ENCODE measurements at places on chromosomes 7 and 10.

DNA sequence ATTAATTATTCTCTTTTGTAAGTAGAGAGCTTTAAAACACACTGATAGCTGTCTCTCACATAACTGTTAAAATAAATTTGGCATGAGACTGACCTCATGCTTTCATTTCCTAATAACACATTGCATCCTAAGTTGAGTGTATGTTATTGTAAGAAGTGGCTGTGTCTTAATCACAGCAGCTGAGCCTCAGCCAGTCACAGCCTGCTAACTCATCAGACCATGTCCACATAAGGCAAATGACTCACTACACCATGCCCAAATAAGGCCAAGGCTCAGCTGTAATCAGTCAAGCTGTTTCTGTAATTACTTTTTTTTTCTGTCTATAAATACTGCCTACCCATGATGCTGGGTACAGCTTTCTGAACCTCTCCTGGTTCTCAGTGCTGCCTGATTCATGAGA lies 860.9 kb downstream of the XPNPEP1 start:
- DNase-seq, result no peak

DNA sequence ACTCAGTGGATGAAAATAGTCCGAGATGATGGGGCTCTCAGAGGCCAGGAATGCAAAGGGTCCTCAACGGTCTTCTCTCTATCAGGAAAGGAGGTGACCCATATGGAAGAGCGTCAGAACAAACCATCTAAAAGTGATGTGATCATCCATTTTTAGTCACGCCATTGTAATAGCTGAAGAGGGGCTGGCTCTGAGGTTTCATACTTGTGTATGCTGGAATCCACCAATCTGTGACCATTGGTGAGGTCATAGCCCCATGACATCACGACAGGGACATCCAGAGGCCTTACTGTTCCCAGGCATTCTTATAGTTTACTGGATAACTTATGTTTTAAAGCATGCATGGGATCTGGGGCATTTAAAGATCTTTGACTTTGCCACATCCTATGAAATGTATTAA lies 83.6 kb downstream of the C10orf90 start:
- no peak for DNase-seq

GRCh38 chr7:1856161-1856887 lies 186.2 kb downstream of the ELFN1 start:
- no peak for DNase-seq

- DNase-seq, result no peak
Observed at GRCh38 chr7:136890399-136890798, 21.9 kb downstream of the CHRM2 start.

GRCh38 chr7:24284699-24285506 lies 913 bp downstream of the NPY start:
- DNase-seq, result no peak

DNA sequence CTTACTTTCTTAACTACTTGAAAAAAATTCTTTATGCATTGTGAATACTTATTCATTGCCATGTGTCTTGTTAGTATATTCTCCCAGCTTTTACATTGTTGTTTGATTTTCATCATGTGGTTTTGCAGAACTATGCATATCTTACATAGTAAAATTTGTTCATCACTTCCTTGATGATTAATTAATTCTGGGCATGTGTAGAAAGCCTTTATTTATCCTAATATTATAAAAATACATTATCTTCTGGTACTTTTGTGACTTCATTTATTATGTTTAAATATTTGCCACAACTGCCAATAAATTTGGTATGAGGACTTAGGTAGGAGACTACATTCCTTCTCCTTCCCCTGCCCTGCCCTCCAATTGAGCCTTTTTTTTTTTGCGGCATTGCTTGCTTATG lies 166.0 kb upstream of the ZNF32 start:
- DNase-seq, result no peak

DNA sequence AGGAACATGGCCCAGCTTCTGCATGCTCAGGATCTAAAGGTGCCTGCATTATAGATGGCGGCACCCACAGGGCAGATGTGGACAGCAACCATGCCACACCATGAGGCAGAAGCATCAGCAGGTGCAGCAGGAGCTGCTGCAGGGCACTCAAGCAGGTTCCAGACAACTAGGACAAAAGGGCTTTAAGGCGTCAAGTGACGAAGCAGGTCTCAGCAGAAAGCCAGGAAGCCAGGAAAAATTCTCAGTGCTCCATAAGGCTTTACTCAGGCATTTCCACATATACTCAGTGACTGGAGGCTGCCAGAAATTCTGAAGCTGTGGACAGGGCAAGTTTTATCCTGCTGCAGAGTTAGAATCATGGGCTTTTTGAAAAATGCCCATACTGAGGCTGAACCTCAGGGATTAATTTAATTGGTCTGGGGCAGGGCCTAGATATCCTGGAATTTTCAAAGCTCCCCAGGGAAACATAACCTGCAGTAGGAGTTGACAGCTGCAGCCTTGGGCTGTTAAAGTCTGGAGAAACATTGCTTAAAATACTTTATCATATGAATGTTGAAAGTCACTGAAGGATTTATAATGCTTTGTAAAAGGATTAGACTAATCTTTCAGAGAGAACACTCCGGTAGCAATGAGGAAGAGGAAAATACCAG lies 68.1 kb upstream of the RNF148 start:
- DNase-seq, result no peak

- no peak for DNase-seq
Observed at GRCh38 chr10:112039823-112040222, 143.7 kb downstream of the GPAM start.

- no peak for DNase-seq
Observed at GRCh38 chr7:44119829-44120380, 3.4 kb downstream of the POLD2 start.

GRCh38 chr10:95559896-95560277 lies 1.3 kb downstream of the SORBS1 start:
- DNase-seq, result no peak

GRCh38 chr10:17703706-17704105 lies 48.3 kb upstream of the TMEM236 start:
- no peak for DNase-seq

GRCh38 chr7:42618651-42619360 lies 293.1 kb downstream of the C7orf25 start:
- DNase-seq, result no peak

DNA sequence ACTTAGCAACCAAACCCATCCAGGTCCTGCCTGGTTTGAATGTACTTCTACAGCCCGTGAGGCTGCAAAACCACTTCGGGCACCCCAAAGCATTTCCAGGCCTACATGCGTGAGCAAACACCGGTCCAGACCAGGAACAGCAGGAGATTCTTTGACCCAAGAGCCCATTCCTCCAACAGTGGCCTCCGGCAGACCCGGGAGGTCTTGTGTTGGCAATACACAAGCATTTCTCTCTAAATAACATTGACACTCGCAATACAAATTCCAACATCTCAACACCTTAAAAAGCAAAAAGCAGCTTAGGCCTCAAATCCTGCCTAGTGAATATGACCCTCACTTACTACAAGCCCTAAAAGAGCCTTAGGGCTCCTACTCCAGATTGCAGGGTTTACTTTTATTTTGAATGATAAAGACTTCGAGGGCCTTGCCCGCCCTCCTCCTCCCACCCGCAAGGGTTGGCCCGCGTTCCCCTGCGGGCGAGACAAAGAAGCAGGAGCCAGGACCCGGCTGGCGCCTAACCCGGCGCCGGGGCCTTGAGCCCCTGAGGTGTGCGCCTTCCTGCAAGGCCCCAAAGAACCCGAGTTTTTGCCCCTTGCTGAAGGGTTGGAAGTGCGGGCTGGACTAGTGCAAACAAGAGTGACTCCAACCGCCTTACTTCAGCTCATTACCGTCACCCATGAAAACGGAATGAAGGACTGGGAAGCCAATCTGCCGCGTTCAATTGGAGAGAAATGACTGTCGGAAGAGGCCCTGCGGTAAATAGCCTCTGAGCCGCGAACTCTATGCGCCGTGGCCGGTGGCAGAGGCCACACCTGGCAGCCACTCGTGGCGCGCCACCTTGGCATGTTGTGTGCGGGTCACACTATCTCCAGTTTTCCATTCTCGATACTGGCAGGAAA lies 3.4 kb upstream of the DLX6 start:
- no peak for DNase-seq

DNA sequence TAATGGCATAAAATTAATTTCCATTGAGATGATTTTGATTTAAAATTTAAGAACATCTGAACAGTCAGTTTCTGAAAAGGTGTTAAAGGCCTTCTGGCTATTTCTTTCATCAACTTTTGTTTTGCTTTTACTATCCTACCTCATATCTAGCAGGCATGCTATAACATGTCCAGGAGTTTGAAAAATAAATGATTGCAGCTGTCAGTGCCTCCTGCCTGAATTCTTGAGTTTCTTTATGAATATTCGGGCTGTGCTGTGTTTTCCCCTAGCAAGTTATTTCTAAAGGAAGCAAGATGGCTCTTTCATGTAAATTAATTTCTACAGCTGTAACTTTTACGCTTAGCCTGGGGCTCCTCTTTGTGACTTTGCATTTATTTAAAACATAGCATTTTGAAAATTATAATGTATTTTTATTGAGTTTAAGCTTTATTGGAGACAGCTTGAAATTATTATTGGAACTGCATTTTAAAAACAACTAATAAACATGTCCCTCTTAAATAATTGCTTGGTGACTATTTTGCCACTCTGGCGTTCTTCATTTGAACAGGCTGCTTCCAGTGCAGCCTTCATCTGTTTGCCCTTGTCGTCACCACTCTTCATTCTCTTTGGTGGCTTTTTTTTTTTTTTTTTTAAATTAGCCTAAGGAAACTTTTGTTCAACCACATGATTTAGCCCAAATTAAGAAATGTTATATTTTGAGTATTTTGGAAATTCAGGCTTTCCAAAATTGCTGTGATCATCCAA lies 1083.4 kb upstream of the LRRN3 start:
- DNase-seq, result no peak

- no peak for DNase-seq
Observed at GRCh38 chr7:26460351-26461085, 168.9 kb downstream of the SNX10 start.

DNA sequence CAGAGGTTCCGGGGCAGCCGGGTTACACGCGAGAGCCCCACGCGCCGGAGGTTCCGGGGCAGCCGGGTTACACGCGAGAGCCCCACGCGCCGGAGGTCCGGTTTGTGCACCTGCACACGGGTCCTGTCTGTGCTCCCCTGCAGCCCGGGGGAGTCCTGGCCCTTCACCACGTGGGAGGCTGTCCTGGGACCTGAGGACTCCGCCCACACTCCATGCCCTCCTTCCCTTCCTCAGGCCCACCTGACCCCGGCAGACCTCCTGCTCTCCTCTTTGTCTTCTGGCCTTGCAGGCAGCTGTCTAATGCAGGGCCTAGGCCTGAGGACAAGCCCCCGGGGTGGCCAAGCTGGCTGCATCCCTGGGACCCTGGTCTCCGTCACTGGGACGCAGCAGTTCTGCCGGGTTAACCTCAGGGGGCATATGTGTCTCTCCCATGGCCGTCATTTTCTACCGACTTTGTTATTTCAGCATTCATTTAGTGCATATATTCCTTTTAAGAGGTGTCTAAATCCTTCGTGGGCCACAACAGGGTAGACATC lies 374.6 kb downstream of the DNAJB6 start:
- DNase-seq, result no peak

DNA sequence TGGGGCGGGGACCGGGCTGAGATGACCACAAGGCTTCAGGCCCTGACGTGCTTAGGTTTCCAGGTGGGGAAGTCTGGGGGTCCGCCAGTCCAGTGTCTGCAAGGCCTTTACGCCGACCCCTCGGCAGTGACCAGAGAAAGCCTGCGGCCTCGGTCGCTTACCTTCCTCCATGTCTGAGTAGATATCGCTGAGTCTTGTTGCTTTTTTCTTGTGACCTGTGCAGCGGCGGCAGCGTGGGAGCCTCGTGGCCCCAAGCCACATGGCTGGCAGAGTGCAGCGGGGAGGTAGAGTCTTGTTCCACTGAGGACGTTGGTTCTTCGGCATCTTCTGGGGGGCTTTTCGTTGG lies 329 bp downstream of the NOLC1 start:
- peak; percentile 56 for DNase-seq

- DNase-seq, result no peak
Observed at GRCh38 chr7:25427721-25428120, 199.4 kb upstream of the NPVF start.

DNA sequence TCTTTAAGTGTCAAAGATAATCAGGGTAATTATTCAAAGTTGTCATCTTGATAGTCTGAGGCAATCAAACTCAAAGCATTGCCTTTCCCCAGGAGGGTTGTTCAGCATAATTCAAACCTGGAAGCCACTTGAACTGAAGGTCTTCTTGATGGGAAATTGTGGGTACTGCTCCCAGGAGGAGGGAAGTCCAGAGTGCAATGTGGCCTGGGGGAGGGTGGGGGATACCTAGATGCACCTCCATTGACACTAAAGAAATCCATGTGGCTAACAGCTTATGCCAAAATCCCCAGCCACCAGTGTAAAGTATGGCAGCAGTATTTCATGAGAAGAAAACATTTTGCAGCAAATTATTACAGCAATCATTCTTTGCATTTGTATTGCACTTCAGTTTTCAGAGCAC lies 114.9 kb downstream of the STRA8 start:
- DNase-seq, result no peak

GRCh38 chr7:150435390-150436073 lies 14.9 kb upstream of the GIMAP8 start:
- no peak for DNase-seq

DNA sequence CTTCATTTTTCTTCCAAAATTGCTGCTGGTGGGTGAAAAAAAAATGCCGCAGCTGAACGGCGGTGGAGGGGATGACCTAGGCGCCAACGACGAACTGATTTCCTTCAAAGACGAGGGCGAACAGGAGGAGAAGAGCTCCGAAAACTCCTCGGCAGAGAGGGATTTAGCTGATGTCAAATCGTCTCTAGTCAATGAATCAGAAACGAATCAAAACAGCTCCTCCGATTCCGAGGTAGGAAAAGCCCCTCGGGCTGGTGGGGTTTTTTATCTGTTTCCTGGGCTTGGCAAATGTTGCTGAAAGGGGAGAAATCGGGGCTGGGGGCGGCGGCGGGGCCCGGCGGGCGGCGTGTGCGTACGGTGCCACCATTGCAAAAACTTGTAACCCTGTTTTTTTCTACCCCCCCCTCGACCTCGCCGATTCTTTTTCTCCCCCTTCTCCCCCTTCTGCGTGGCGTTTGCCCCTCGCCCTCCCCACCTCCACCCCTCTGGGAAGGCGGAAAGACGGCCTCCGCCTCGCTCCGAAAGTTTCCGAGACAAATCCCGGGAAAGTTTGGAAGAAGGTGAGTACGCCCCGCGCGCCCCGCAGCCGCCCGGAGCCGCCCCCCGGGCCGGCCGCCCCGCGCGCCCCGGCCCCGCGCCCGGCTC lies 789 bp downstream of the TCF7L2 start:
- no peak for DNase-seq

- DNase-seq, result peak; percentile 26
Observed at GRCh38 chr7:1046722-1047679, 2.7 kb downstream of the GPR146 start.
